Activated CD4-positive, alpha-beta T cell treated with anti-CD3 and anti-CD28 coated beads for 36 hours (primary cell): ENCODE measurements at places on chromosomes 13 and 19.

DNA sequence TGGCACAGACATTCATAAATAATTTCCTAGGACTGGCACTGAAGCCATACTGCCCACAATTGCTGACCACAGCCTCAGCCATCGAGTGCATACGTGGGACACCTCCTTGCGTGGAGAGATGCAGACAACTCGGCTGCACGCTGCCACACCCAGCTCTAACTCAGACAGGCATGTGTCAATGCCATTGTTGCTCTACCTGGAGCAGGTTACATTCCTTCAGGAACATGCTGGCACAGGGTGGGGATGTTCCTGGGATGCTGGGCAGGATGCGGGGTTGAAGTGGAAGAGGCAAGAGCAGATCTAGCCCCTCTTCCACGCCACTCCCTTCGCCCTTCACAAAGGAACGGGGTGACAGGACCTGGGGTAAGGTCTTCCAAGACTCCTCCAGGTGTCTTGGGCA is 24.2 kb upstream of the SLC35E1 start:
- DNase-seq = no peak

DNA sequence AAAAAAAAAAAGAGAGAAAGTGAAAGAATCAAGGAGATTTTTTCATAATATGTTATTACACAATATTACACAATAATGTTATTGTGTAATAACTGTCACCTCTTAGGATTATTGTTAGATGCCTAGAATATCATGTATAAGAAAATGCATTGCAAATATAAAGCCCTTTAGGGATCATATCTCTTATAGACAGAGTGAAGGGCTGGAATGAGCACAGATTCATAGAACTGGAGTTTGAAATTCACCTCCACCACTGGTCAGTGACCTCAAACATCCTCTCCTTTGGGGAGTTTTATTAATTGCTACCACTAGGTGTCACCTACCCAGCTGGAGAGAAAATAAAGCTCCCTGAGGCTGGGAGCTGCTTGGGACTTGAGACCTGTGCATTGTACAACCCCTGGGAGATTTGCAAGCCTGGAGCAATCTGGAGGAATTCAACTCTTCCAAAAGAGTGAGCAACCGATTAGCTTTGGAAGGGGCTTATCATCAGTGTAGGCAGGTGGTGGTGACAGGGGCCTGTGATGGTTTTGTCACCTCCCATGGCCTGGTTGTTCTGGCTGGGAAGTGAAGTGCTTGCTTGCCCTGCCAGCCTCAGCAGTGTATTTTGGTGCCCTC is 30.3 kb upstream of the FRY start:
- peak; percentile 10 for DNase-seq

- DNase-seq = no peak
Observed at GRCh38 chr19:7973883-7974282, 30.4 kb upstream of the TIMM44 start.

GRCh38 chr13:107808389-107808788 is 406.9 kb downstream of the LIG4 start:
- no peak for DNase-seq

- no peak for DNase-seq
Observed at GRCh38 chr13:71018544-71018943, 848.5 kb downstream of the DACH1 start.

DNA sequence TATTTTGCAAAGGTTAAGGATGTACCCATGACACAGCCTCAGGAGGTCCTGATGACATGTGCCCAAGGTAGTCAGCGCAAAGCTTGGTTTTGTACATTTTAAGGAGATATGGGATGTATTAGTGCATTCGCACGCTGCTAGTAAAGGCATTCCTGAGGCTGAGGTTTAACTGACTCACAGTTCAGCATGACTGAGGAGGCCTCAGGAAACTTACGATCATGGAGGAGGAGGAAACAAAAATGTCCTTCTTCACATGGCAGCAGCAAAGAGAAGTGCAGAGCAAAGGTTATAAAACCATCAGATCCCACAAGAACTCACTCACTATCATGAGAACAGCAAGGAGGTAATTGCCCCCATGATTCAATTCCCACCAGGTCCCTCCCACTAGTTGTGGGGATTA is 1017.4 kb downstream of the EFNB2 start:
- no peak for DNase-seq

DNA sequence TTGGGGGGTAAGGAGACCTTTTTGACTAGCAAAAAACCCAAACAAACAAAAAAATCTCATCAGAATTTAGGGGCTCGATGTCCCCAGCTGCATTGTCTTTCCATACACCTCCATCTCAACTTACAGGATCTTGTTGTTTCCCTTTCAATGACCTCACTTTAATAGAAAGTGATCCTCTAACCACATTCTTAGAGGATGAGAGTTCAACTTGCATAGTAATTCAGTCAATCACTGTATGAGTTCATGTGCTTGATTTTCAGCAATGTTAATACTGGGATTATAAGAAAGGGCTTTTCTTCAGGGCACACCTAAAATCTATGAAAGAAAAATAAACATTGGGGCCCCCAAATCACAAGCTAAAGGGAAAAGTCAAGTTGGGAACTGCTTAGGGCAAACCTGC is 1512.0 kb downstream of the SLITRK1 start:
- no peak for DNase-seq

DNA sequence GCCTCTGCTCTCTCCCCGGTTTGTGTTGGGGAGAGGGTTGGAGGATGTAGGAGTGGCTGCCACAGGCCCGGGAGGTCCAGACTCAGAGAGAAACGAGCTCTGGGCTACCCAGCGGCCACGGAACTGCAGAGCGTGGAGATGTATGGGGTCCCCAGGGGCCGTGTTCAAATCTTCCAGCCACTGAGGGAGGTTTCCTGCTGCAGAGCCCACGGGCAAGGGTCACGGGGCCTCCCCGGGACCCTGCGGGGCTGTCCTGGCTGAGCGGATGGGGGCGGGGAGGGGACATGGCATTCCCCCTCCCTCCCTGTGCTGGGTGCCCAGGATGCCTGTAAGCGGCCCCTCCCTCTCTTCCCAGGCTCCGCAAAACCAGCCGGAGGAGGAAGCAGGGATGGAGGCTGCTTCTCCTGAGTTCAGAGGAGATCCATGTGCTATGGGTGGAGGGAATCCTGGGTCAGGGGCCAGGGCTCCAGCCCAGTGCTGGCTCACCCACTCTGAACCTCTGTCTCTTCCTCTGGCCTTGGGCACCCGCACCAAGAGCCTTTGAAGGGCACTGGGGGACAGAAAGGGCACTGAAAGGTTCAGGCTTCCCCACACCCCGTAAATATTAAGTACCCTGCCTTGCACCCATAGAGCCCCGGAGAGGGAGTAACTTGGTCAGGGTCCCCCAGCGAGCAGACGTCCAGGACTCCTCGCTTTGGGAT is 22.6 kb downstream of the SMIM24 start:
- DNase-seq = no peak

- no peak for DNase-seq
Observed at GRCh38 chr13:111853721-111854120, 213.2 kb upstream of the SOX1 start.

- no peak for DNase-seq
Observed at GRCh38 chr19:4543842-4544647, 4.2 kb upstream of the LRG1 start.

GRCh38 chr13:86155756-86156155 is 356.5 kb upstream of the SLITRK6 start:
- DNase-seq = no peak

DNA sequence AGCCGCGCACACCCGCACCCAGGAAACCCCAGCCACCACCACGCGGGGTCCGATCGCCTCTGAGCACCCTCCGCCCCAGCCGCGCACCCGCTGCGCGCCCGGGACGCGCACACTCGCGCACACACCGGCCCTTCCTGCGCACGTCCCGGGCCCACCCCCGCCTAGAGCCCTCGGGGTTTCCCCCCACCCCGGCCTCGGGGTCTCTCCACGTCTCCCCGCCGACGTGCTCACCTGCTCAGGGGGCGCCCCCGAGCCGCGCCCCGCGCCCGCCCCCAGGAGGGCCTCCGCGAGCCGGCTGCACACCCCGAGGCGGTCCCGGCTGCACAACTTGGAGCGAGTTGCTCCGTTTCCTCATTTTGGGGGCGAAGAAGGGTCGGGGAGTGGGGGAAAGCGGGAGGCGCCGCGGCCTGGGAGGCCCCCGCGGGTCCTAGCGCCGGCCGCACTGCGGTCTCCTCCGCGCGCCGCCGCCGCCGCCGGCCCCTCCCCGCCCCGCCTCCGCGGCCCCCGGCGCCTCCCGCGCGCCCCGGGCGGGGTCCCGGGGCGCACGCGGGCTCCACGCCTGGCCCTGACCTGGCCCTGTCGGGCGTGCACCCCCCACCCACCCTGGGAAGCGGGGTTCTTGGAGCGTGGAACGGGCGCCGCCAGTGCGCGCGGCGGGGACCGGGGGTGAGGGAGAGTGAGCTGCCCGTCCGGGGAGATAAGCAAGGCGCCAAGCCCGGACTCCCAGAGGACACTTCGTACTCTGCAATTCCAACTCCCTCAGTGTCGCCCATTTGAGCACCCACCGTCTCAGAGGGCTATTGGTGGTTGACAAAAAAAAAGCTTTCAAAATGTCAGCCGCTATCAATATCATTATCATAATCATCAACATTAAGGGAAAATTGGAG is at the start of gene MATK:
TSS of gene MATK (minus strand) at position 444 of the 887 bp plus-strand sequence. CDS start 1,246 bp downstream, outside the sequence.
- peak; percentile 50 for DNase-seq

DNA sequence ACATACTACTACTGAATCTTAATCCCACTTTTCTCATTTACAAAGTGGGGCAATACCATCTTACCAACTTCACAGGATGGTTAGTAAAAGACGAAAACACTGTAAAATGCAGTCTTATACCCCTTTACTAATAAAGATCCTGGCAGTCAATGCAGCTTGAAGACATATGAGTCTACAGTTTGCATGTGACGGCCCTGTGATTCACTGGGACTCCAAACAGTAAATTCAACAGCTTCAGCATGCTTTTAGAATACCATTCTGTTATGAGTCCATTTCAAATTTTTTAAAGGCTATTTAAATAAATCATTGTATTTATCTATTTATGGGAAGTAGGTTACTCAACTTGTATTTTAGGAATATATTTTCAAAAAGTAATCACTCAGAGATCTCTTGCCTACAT is 629.1 kb downstream of the LIG4 start:
- DNase-seq = no peak

GRCh38 chr19:38031423-38031770 is 124.4 kb downstream of the SIPA1L3 start:
- DNase-seq = no peak

GRCh38 chr13:74305876-74306275 is 171.7 kb upstream of the KLF12 start:
- DNase-seq = no peak

DNA sequence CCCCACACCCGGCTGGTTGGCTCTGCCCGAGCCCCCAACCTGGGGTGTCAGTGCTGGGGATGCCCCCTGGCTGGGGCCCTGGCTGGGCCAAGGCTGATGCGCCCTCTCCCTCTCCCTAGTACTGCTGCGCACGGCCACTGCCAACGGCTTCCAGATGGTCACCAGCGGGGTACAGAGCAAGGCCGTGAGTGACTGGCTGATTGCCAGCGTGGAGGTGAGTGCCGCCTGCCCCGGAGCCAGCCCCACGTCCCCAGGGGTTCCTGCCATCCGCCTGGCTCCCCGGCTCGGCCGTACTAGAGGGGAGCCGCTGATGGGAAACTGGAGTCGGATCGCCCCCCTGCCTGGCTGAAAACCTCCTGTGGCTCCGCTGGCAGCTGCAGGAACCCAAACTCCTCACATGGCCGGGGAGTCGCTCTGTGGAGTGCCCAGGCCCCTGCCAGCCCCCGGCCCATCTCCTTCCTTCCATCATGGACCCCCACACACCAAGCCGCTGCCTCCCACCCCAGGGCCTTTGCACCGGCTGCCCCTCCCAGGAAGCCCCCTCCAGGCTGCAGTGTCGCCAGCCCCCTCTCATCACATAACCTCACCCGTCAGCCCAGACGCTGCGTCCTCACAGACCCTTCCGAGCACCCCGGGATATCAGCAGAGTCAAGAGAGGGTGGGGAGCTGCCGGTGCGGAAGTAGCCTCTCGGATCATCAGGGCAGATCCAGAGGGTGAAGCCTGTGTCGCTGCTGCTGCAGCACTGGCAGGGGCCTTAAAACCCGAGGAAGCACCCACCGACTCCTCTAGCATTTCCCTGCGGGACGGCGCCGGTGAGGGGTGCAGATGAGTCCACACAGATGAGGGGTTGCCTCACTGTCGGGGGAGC is 10.6 kb downstream of the NCLN start:
- DNase-seq = no peak

DNA sequence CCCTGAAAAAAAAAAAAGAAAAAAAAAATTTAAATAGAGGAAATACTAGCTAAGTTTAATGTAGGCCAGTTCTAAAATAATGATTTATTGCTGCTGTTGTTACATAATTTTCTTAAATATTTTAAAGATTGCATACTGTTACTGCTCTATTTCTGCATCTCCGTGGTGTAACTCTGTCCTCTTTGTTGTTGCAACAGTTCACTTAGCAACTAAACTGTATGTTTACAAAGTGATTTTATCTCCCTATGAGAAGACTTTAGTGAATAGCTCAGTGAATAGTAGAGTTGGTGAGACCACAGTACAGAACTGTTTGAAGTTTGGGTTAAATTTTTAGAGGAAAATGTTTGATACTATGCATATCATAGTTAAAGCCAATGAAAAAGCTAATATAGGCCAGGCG is 19.4 kb downstream of the BRCA2 start:
- no peak for DNase-seq

- no peak for DNase-seq
Observed at GRCh38 chr13:112330479-112331381, 45.4 kb upstream of the SPACA7 start.

DNA sequence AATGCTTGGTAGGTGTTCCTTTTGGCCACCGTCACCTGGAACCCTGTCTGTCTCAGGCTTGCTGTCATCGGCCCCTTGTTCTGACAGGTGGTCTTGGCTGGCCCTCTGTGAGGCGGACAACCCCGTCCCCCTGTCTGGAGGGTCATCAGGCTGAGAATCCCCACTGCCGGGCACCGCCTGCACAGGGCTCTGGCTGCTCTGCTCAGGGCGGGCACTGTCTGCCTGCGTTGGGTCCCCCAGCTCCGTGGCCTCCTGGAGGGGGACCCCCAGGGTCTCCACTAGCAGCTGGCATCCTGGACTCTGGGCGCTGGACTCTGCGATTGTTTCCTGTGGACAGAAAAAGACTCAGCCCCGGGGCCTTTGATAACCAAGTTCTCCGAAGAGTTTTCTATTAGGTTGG is 13.2 kb downstream of the NANOS3 start:
- DNase-seq = no peak

GRCh38 chr19:35708391-35708790 is 4.0 kb downstream of the ZBTB32 start:
- no peak for DNase-seq

GRCh38 chr13:23789576-23790346 is 99.4 kb downstream of the MIPEP start:
- no peak for DNase-seq

DNA sequence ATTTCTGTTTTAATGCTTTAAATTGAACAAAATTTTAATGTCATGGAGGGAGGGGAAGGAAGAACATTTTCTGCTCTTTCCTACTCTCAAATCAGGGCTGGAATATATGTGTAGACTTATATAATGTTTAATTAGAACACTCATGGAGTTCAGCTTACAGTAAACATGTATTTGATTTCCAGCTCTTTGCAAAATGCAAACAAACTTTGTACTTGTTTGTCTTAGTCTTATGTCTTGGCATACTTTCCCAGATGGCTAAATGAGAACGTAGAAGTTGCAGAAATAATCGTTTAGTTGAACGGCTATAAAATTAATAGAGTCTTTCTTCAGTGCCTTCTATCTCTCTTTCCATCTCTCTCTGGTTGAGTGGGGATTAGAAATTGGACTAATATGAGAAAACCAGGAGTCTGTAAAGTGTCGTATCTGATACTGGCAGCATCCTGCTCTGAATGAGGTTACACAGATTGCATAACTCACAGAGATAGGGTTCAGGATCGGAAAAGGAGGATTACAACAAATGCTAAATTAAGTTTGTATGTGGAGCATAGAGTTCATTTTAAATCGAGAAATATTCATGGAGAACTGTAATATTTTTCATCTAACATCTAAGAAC is 82.3 kb downstream of the FGF9 start:
- no peak for DNase-seq
